ENCODE measurements at places on chromosomes 11 and 22.

GRCh38 chr11:130312046-130312445 lies 2.7 kb downstream of the ZBTB44 start:
- DNase-seq = no peak

GRCh38 chr22:35997438-35997837 lies 31.2 kb downstream of the RBFOX2 start:
- no peak for DNase-seq

DNA sequence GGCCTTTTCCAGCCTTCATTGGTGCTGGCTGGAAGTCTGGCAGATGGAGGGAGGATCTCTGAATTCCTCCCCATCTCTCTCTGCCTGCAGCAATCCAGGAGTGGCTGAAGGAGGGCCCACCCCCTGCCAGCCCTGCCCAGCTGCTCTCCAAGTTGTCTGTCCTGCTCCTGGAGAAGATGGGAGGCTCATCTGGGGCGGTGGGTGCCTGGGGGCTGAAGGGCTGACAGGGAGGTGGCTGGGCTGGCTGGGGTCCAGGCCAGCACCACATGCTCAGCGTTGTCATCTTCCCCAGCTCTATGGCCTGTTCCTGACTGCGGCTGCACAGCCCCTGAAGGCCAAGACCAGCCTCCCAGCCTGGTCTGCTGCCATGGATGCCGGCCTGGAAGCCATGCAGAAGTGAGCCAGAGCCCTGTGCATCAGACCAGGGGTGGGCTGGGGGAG lies 12.2 kb downstream of the TKFC start:
- DNase-seq = no peak

DNA sequence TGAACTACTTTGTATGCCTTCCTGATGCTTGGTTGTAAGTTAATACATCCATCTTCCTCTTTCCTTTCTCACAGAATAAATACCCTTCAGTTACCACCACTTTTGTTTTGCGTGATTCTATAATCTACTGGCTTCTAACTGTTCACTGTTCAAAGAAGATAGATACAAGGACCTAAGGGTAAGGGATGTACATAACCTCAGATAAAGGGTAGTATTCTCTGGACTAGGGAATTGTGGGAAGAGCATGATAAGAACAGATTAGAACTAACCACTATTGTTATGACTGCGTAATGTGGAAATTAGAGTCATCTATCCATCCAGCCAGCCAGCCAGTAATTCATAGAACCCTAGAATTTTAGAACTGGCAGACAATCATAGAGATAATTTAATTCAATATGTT lies 36.4 kb downstream of the MAP6 start:
- no peak for DNase-seq

- DNase-seq = no peak
Measured at GRCh38 chr22:32066820-32067219, 23.8 kb downstream of the SLC5A1 start.

- no peak for DNase-seq
Measured at GRCh38 chr11:95074792-95075563, 8.3 kb downstream of the SRSF8 start.

DNA sequence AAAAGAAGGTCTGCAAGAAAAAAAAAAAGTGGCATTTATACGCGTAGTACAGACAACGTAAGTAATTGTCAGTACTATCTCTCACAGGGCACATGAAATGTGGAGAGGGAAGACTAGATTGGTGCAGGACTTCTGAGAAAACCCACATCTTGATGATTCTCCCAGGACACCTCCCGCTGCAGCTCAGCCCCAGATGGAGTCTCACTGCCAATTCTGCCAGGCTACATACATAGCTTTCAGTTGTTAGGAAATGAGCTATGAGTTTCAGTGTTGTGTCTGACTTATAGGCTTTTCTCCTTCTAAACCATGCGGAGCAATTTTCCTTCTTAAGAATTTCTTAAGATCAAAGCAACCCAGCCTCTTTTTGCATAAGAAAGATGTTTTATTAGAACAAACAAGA lies 9.6 kb downstream of the OR5A2 start:
- no peak for DNase-seq

GRCh38 chr11:44709966-44710365 lies 16.8 kb upstream of the TSPAN18 start:
- DNase-seq = no peak
